ENCODE measurements at places on chromosomes 12 and 14.
A peak's percentile ranks its signal among the peaks of the same experiment; 100 is the strongest.

- DNase-seq = no peak
Measured at GRCh38 chr12:51829011-51829481, 19.5 kb downstream of the FIGNL2 start.

DNA sequence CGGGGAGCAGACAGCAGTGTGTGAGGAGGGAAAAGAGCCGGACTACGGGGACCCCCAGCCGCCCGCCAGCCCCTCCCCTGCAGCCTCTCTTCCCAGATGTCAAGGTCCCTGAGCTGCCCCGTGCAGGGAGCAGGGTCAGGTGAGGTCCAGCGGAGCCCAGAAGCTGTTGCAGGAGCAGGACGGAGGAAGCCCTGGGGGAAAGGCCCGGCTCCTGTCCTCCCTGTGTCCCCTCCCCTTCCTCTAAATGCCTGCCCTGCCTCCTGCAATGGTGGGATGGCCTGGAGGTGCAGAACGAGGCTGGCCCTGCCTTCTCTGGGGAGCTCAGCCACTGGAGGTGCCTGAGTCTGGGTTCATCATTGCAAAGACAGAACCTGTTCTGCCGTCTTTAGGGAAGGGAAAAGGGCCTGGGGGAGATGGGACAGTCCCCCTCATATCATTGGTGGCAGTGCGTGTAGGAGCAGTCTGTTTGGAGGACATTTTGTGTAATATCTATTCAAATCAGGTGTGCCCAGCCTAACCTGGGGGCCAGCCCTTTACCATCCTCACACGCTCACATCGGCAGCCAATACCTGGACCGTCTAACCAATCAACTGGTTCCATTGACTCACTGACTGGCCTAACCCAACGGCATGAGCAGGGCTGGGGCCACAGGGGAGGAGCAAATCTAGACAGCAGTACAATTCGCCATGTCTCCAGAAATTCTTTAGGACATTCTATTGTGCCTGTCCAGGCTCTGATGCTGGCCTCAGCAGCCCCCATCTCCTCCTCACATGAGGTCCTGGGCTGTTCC, 364.1 kb upstream of the SFSWAP start:
- no peak for DNase-seq

DNA sequence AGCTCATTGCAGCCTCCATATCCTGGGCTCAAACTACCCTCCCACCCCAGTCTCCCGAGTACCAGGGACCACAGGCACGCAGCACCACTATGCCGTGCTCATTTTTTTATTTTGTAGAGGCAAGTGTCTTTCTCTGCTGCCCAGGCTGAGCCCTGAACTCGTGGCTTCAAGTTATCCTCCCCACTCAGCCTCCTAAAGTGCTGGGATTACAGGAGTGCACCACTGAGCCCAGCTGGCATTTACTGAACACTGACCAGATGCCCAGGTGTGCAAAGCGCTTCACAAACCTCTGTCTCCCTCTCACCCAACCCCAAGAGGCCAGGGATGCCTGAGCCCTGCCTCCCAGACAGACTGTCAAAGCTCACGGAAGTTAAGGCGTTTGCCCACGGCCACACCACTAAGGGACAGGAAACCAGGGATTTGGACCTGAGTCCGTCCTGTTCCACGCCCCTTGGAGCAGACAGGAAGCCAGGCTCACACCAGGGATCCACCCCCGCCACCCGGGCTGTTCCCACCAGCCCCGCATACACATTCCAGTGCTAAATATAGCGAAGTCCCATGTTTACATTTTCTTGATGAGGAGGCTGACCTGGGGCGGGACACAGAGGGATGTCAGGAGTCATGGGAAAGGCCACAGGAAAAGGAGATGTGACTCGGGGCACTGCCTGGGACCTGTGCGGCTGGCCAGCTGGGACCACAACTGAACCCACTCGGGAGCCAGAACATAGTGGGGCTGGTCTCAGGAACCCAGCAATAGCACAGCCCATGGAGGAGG, 51.2 kb downstream of the TESC start:
- DNase-seq = no peak

DNA sequence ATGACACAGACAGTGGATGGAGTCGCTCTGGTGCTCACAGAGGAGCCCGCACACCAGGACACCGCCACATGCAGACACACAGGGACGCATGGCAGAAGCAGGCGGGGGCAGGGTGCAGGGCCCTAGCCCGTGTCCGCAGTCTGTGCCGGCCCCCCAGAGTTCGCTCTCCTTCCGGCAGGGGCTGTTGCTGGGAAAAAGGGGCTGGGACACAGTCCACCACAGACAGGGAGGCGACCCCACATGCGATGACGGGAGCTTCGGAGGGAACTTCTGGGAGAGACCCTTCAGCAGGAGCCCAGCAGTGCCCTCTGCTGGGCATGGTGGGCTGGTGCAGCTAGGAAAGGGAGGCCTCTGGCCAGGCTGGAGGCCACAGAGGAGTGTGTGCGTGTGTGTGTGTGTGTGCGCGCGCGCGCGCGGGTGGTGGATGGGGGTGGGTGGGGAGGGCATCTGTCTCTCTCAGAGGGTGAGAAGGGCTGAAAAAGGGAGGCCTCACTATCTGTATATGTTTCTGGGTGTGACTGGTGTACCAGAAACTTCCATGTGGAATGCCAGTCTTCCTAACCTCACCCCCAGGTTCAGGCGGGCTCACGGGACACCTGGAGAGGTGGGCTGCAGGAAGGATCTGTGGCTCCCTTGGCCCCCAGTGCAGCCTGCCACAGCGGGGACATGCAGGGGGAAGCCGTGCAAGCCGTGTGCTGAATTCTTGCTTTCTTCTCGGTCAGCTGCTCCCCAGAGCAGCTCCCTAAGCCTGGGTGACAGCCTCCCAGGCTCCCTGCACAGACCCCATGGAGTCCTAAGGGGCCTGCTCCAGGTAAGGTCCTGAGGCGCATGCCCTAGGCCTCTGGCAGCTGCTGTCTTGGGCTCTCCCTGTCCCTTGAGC, 60.7 kb downstream of the PLEKHG3 start:
- peak; percentile 90 for DNase-seq

Measured in NCI-H82 (cell line).